ENCODE measurements at places on chromosomes 4 and X.

DNA sequence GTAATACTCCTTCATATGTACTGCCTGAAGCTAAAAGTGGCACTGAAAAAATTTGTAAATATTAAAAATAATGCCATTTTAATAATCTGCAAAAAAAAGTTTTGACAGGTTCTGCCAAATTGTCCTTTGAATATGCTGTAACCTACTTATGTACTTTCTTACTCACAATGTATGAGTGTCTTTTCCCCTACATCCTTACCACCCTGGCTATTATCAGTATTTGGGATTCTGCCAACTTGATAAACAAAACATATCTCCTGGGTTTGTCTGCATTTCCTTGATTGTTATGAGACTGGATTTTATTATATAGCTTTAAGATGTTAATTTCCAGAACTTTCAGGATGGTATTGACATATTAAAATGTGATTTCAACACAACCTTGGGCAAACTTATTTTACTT, 187.9 kb downstream of the CHM start:
- DNase-seq, result no peak

DNA sequence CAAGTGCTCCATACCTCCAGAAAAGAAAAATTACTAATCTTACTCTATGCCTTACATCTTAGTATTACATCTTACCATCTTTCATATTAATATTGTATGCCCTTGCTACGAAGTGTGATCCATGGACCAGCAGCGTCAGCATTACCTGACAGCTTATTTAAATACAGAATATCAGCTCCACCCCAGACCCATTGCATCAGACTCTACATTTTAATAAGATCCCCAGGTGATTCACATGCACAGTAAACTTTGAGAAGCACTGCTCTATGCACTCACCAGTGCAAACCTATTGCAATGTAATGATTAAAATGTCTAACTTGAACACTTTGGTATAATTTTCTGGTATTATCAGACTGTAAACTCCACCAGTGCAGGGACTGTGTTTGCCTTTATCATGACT, 14.1 kb upstream of the SH3D19 start:
- no peak for DNase-seq

DNA sequence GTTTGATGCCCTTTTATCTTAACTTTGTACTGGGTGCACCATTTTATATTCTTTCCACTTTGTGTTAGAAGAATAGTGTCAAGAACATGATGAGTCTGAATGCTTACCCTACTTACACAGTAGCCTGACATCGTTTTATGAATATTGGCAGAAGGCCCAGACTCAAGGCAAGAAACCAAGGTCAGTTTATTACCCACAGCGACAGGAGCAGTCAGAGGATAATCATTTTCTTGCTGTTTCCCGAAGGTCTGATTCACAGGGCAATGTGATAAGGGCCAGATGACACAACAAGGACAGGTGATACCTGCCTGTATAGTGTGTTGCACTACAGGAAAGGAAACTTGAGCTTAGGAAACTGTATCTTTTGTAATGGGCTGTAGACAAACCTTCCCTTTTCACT, 417.4 kb downstream of the SPOCK3 start:
- no peak for DNase-seq

DNA sequence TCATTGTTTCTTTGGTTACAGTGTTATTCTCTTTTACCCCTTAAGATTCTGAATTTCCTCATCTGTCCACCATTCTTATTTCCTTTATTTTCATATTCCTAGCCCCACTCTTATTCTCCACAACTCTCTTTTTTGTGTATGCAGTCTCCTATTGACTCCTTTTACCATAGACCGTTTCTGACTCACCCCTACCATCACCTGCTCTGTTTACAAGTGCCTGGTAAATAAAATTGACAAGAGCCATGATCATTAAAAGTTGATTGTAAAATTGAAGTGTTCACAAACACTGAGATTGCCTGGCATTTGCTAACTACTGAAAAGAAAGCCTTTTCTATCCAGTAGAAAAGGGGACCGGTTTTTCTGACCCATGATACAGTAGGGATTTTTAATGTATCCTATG, 54.4 kb downstream of the MRPL1 start:
- no peak for DNase-seq

GRCh38 chr4:15427701-15428100, at the start of gene C1QTNF7:
TSS of gene C1QTNF7 (plus strand) at chr4:15428033. CDS start at chr4:15435744, 7,711 bp downstream.
- no peak for DNase-seq

DNA sequence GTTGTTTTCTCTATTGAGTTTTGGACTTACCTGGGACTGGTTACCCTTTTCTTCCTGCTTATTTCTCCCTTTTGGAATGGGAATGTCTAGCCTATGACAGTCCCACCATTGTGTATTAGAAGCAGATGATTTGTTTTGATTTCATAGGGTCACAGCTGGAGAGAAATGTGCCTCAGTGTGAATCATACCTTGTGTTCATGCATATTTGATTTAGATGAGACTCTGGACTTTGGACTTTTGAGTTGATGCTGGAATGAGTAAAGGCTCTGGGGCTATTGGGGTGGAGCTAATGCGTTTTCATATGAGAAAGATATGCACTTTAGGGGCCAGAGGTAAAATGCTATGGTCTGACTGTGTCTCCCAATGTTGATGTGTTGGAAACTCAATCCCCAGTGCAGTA, 30.5 kb upstream of the TEX13C start:
- DNase-seq, result no peak

- no peak for DNase-seq
These were observed 28.4 kb upstream of the WDR1 start for GRCh38 chr4:10144966-10145365.

- no peak for DNase-seq
These were observed 25.6 kb downstream of the SMARCA5 start for GRCh38 chr4:143538979-143539669.

DNA sequence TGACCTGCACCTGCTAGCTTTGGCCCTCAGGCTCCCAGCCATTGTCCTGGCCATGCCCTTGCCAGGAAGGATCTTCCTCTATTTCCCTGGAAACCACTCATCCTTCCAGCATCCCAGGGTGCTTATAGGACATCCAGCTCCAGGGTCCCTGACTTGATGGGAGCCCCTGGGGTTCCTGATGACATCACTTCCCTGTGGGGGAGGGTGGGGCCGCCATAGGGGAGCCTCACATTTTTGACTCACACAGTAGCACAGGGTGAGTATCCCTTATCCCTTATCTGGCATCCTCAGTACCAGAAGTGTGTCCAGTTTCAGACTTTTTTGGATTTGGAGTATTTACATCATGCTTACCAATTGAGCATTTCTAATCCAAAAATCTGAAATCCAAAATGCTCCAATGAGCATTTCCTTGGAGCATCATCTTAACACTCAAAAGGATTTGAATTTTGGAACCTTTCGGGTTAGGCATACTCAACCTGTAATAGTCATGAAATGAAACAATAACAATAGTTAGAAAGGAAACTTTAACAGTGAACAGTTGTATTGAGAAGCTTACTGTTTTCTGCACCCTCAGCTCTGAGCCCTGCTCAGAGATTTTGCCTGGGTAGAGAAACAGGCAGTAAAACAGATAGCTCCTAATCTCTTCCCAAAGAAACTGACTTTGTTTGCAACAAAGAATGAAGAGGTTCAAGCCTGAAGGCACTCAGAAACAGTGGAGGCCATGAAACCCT, 22.1 kb downstream of the TNIP2 start:
- DNase-seq, result no peak

GRCh38 chr4:150255610-150256224, 177.5 kb downstream of the DCLK2 start:
- no peak for DNase-seq

GRCh38 chr4:134126955-134127354, 74.6 kb downstream of the PABPC4L start:
- no peak for DNase-seq

GRCh38 chrX:42247241-42247640, 323.9 kb upstream of the CASK start:
- DNase-seq, result no peak

- DNase-seq, result no peak
These were observed 75.8 kb downstream of the TSPAN7 start for GRCh38 chrX:38636949-38637819.
